ENCODE measurements at places on chromosomes 7 and 10. TPM values are rescaled to one million over a fixed set of nuclear protein-coding genes. Genes with fewer than 3 reads are reported as not detected.

The CCDC3 gene
- 17.2 TPM for total RNA-seq

The C10orf62 gene
- total RNA-seq = not detected

The MMD2 gene
- total RNA-seq = 4.4 TPM

The CADPS2 gene
- 3.2 TPM for total RNA-seq

The GDF10 gene
- total RNA-seq = 7.6 TPM

The CEP55 gene
- total RNA-seq = 1.7 TPM

The TBX20 gene
- not detected for total RNA-seq

The ADCY1 gene
- 193 TPM for total RNA-seq

The TRIM50 gene
- total RNA-seq = not detected

The SNX10 gene
- total RNA-seq = 17.7 TPM

The FAM25C gene
- not detected for total RNA-seq

The SPDYE5 gene
- total RNA-seq = not detected

The C10orf90 gene
- total RNA-seq = 0.49 TPM

The TMEM72 gene
- not detected for total RNA-seq

The SLC13A4 gene
- 7.4 TPM for total RNA-seq

The CDK14 gene
- 63.7 TPM for total RNA-seq

The NRP1 gene
- total RNA-seq = 76.5 TPM

The SLC18A3 gene
- total RNA-seq = not detected

The CALML3 gene
- not detected for total RNA-seq

The AKR1C8 gene
- not detected for total RNA-seq

The EPHB4 gene
- 10.3 TPM for total RNA-seq

The TMEM184A gene
- total RNA-seq = not detected

The CLDN4 gene
- 0.25 TPM for total RNA-seq

The FBXL13 gene
- 3.9 TPM for total RNA-seq

The PAPOLB gene
- 0.74 TPM for total RNA-seq

The STEAP1B gene
- 1.2 TPM for total RNA-seq

The STRIP2 gene
- total RNA-seq = 9.6 TPM

The PRR15 gene
- total RNA-seq = 0.25 TPM

The CPVL gene
- total RNA-seq = 32.9 TPM

The SPDYE1 gene
- total RNA-seq = not detected

The ACSM6 gene
- not detected for total RNA-seq

The ZSWIM8 gene
- 24.8 TPM for total RNA-seq

The PNLIP gene
- total RNA-seq = not detected

The GBX1 gene
- total RNA-seq = not detected

The ABHD11 gene
- 5.7 TPM for total RNA-seq

The KIAA1217 gene
- total RNA-seq = 5.2 TPM

The ANKRD61 gene
- not detected for total RNA-seq

The MKX gene
- 0.49 TPM for total RNA-seq

The PPP1R3A gene
- not detected for total RNA-seq

The PHKG1 gene
- total RNA-seq = 2.5 TPM

The CHN2 gene
- 69.3 TPM for total RNA-seq

The OR13A1 gene
- total RNA-seq = not detected

The MOGAT3 gene
- total RNA-seq = not detected

The DCLRE1A gene
- 12.5 TPM for total RNA-seq

The GPR15LG gene
- total RNA-seq = not detected

The NAT16 gene
- 2.2 TPM for total RNA-seq

The GPR26 gene
- total RNA-seq = 4.2 TPM

The SFXN2 gene
- 3.4 TPM for total RNA-seq

The OGDHL gene
- total RNA-seq = 3.9 TPM

The YWHAG gene
- total RNA-seq = 344 TPM

The LRRN3 gene
- total RNA-seq = 87.5 TPM

The PNLIPRP3 gene
- total RNA-seq = not detected

The MBL2 gene
- not detected for total RNA-seq

The NRF1 gene
- total RNA-seq = 21.4 TPM

The CTAGE6 gene
- 0.25 TPM for total RNA-seq

The ZNF277 gene
- 56.3 TPM for total RNA-seq

The DOCK1 gene
- total RNA-seq = 13.5 TPM

The LRRC17 gene
- total RNA-seq = 11.8 TPM
